Natural killer cell treated with Interleukin-12 subunit alpha and Interleukin-12 subunit beta and Interleukin-15 and Interleukin-18, amount 100 ng/mL, for 72 hours (primary cell): ENCODE measurements at places on chromosomes 16 and 17. TPM values are rescaled to one million over a fixed set of nuclear protein-coding genes. Genes with fewer than 3 reads are reported as not detected.

DNA sequence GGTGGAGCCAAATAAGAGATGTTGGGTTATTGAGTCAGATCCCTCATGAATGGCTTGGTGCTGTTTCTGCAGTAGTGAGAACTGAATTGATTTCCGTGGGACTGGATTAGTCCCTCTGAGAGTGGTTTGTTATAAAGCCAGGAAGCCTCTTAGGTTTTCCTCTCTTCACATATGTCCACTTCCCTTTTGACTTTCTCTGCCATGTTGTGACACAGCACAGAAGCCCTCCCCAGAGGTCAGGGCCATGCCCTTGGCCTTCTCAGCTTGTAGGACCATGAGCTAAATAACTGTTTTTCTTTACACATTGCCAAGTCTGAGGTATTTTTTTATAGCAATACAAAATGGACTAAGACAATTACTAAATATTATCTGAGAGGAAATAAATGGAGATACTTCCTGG is 10.3 kb upstream of the HAPSTR1 start:
- DNase-seq: no peak

- no peak for DNase-seq
These were observed 1.8 kb upstream of the WIPI1 start for GRCh38 chr17:68459037-68459639.

DNA sequence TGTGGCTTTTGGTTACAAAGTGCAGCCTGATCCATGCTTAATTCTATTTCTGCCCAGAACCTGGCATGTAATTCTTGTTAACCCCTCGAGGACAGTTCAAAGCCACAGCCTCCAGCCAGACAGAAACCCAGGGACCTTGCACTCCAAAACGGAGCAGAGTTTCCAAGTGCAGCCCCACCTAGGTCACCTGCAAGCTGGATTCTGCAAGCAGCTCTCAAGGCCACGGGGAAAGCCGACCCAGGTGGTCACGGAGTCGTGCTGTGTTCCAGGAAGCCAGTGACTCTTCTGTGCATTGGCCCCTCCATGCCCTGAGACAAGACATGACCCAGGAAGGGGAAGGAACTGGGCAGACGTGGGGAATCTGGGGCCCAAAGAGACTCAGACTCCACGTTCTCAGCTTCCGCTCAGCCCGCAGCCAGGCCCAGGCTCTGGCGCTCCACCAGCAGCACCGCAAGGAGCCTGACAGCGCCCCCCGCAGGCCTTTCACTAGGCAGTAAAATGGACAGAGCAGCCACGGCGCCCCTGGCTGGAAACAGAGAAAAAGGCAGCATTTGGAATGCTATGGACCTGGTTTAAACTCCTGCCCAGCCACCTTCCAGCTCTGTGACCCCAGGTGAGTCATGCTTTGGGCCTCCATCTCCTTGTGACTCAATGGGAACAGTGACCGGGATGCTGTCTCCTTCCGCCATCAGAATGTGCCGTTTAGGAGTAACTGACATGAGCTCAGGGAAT is 27.3 kb upstream of the GSG1L start:
- DNase-seq: no peak

DNA sequence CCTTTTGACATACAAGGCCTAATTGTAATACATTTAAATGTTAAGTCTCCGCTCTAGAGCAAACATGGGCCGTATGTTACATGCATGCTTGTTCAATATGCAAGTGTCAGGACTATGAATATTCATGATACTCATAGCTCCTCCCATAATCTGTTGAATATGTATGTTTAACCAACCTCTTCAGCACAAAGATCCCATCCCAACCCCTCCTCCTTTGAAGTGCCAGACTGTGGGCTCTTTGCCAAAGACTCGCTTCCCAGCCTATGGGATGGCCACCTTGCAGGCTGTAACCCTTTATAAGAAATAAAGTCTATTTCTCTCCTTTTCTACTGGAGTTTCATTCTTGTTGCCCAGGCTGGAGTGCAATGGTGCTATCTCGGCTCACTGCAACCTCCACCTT is 156.2 kb downstream of the ABCC12 start:
- DNase-seq: no peak

GRCh38 chr17:21098934-21099689 is 27.7 kb upstream of the DHRS7B start:
- peak; percentile 75 for DNase-seq

GAS7 gene
- total RNA-seq: 4.9 TPM

GRCh38 chr17:27323538-27324215 is 29.8 kb downstream of the WSB1 start:
- DNase-seq: no peak

DNA sequence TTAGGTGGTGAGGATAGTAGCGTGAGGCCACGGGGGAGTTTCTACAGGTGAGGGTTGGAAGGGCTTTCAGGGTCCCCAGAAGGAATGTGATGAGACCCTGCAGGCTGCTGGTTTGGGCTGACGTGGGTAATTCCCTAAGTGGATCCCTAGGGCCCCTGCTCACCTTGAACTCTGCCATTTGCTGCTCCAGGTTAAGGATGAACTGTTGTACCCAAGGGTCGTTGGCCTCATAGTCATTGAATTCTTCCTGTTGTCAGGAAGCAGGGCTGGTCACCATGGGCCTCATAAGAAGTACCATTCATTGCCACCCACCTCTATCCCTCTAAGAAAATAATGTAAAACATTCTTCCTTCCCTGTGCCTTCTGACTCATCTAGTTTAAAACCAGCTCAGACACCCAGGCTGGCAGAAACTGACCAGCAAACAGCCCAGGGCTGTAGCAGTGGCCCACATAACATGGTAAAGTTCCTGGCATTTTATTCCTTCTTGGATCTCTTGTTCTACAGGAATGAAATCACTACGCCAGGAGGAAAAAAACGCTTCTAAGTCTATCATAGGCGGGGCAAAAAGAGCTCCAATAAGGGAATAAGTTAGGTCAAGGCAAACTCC is 27.6 kb downstream of the FCSK start:
- DNase-seq: no peak

DNA sequence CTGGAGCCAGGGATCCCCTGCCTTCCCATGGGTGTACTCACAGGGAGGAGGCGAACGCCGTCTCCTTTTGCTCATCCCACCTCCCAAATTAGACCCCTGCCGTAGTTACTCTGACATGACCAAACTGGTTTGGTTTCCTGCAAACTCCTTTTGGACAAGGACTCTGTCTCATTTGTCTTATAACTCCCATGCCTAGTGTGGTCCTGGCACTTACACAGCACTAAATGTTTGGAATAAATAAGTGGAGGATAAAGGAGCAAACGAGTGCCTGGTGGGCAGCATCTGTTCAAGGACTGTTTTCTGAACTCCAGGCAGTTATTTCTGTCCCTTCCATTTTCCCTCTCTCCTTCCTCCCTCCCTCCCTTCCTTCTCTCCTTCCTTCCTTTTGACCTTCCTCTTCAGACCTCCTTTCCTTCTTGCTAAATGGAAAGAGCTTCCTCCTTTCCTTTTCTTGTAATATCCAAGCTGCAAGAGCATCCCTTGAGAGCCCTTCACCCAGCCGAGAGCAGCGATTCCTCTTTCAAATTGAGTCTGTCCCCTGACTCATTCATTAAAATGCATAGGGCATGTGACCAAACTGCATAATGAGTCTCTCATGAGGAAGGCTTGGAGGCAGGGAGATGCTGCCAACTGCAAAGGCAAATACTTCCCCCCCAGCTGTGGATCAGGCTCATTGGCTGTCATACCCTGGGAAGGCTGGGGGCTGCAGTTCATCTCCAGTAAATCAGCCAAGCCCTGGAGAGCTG is 36.8 kb downstream of the CHD9 start:
- no peak for DNase-seq

DNA sequence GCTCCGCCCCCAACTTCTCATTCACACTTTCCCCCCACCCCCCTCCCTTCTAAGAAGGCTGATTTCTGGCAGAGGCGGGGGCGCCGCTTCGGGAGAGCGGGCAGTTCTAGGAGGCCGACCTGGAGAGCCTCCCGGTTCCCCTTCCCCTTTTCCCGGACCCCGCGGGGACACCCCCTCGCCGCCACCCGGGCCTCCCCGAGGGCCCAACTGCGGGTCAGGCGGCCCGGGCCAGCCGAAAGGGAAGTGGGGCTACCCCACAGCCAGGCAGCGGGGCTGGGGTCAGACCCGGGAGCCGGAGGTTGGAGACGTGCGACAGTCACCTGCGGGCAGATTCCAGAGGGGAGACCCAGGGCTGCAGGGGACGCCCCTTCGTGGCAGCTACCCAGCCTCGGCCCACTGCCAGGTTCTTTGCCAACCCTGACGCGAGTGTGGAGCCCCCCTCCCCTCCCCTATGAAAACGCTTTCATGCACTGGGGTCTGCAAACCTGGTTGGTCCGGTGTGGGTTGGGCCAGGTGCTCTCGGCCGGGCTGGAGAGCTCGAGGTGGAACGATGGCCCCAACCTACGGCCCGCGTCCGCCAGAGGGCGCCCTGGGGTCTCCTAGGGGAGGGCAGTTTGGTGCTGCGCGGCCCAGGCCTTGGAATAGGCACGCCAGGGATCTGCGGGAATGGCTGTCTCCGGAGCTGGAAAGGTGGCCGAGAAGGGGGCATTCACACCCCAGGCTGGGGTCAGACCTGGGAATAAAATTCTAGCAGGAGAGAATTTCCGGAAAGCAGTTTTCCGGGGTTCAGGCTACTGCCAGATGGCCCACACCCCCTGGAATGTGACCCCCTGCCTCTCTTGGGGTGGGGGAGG is 721 bp upstream of the SOCS3 start:
- DNase-seq: peak; percentile 91

TBC1D3K gene
- not detected for total RNA-seq

GRCh38 chr17:19417611-19418010 is 6.6 kb downstream of the RNF112 start:
- no peak for DNase-seq

- peak; percentile 65 for DNase-seq
These were observed 260.4 kb upstream of the TBX2 start for GRCh38 chr17:61139219-61139618.
